Fibroblast of pulmonary artery (primary cell): ENCODE measurements at places on chromosomes 12 and 14.

DNA sequence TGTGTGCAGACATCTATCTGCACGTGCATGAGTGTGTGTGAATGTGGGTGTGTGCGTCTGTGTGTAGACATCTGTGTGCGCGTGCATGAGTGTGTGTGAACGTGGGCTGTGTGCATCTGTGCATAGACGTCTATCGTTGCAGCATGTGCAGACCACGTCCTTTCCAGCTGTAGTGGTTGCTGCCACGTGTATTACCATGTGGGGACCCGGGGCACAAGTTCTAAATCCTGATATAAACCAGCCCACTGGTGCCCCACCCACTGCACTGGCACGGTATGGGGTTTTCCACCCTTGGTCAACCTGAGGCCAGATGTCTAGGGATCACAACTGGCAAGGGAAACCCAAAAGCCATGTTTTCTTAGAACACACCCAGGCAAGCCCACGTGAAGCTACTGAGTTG, 197.0 kb downstream of the ANO2 start:
- no peak for DNase-seq

GRCh38 chr12:79006306-79006705, 141.7 kb downstream of the SYT1 start:
- DNase-seq: peak; percentile 28

DNA sequence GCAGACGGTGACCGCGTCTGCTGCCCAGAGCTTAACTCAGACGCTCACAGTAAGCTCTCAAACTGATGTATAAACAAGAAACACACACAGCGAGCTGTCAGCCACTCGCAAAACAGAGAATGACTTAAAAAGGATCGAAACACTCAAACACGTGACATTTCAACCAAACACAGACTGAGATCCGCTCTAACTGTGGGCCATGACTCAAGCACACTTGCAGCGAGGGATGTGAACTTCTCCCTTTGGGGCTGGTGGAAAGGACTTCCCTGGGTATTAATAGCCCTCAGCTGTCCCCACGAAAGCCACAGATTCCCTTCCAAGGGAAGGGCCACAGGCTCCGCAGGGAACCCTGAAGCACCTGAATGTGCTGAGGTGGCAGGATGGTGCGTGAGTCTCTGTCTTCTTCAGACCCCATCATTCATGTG, 29.1 kb downstream of the CCDC88C start:
- no peak for DNase-seq

DNA sequence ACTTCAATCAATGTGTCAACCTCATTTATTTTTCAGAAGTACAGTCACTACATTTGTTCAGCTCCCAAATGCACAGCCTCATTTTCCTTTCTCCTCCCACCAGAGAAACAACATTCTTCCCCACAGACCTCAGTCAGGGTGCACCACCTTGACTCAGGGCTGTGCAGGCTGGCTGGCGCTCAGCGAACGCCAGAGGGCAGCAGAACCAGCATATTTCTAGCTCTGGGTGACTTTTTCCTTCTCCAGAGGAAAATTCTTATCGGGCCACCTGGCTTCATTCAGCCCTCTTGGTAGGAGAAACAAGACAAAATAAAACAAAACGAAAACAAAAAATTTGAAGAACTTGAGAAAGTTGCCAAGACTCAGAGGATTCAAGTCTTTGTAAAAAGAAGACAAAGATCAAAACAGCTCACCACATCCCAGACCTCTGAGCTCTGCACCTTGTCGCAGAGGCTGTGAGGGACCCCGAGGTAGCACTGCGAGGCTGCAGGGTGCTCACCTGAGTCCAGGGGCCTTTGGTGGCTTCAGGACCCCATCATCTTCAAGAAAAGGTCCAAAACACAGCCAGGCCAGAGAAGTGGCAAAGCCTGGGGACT, 33.7 kb downstream of the PAH start:
- DNase-seq: peak; percentile 28

- no peak for DNase-seq
Observed at GRCh38 chr12:16258963-16259362, 18.5 kb downstream of the SLC15A5 start.

DNA sequence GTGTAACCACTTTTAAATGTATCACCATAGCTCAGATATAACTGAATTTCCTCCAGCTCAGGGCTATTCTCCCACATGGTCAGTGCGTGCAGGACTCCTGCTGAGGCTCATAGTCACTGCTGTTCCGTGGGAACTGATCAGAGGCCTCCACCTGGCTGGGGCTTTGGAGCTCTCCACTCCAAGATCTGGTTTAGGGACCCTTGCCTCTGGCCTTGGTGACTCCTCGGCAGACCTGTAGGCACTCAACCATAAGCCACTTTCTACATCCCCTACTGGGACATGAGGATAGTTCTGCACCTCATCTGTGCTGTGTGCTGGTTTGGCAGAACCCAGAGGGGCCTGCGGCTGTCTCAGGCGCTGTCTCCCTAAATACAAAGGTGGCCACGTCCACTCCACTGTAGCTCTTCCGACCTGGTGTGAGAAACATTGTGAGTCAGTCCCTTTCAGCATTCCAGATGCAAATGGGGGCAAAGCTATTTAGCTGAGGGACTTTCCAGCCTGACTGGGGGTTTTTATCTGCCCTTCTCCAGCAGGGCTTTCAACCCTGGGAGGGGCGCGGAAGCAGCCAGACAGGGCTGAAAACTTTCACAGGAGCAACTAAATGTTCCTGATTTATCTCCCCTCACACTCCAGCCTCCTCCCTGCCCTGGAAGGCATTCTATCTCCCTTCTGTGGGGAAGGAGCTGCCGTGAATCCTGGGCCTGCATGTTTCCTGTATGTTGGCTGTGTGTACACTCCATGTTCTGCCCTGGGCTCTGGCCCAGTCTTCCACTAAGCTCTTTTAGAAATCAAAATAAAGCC, 218.3 kb upstream of the DAAM1 start:
- DNase-seq: peak; percentile 41

DNA sequence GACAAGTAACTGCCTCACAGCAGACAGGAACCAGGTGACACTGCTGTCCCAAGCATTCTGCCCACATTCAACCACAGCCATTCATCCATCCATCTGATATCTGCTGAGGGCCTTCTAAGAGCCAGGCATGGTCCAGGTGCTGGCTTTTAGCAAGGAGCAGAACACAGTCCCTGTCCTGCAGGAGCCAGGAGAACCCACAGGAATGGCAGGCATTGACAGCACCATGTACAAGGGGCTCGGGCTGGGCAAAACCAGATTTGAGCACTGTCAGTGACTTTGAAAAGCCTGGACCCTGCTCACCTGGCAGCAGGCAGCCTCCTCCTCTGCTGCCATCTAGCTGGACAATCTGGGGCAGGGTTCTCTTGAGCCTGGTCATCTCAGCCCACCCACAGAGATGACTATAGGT, 137.0 kb downstream of the ZFP36L1 start:
- DNase-seq: no peak

- DNase-seq: peak; percentile 82
Observed at GRCh38 chr14:103808403-103809001, 38.9 kb downstream of the PPP1R13B start.

GRCh38 chr12:12436831-12437345, 80.0 kb downstream of the BORCS5 start:
- DNase-seq: no peak

DNA sequence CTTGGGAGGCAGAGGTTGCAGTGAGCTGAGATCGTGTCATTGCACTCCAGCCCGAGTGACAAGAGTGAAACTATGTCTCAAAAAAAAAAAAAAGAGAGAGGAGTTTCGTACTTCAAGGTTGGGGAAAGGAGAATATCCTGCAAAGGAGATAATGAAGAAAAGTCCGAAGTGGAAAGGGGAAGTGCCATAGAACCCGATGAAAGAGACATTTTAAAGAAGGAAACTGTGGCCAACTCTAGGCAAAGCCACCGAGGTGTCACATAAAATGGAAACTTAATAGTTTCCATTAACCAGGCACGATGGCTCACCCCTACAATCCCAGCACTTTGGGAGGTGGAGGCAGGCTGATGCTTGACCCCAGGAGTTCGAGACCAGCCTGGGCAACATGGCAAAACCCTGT, 15.0 kb upstream of the LTBP2 start:
- DNase-seq: no peak

DNA sequence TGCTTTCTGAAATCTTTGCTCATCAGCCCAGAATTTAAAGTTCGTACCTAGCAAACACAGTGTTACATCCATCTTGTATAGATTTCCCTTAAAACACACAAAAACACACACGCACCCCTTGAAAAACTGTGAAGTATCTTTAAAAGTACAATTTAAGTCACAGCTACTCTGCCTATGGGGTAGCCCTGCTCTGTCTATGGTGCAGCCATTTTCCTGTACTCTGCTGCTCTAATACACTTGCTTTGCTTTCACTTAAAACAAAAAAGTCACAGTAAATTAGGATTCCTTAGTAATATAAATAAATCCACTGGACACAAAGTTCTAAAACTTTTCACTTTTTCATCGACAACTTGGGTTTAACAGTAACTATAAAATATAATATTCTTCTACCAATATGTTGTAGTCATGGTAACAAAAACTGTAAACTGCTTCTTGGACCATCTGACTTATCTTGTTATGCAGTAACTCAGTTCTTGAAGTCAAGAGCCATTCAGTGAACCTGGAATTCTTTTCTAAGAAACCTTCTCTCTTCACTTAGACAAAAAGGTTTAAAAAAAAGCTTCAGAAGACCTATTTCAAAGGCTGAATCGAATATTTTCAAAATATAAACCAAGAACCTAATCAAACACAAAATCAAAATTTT, 63.5 kb downstream of the MED13L start:
- no peak for DNase-seq

- DNase-seq: peak; percentile 29
Observed at GRCh38 chr12:264269-264668, 1.6 kb upstream of the SLC6A13 start.

DNA sequence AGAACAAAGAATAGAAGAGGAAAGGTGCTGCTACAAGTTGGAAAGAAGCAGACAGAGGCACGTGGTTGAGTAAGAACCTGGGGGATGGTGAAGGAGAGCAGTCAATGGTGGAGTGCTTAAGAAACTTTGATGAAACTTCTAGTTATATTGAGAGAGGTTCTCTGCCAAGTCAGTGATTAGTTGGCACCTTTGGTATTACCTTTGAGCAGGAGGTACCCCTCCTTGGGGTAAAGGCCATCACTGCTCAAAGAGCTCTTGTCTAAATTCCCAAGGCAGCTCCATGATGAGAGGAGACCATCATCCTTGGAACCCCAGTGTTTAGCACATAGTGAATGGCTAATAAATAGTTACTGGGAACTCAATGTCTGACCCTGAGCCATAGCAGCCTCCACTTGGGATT, 1.7 kb upstream of the EGLN3 start:
- no peak for DNase-seq

DNA sequence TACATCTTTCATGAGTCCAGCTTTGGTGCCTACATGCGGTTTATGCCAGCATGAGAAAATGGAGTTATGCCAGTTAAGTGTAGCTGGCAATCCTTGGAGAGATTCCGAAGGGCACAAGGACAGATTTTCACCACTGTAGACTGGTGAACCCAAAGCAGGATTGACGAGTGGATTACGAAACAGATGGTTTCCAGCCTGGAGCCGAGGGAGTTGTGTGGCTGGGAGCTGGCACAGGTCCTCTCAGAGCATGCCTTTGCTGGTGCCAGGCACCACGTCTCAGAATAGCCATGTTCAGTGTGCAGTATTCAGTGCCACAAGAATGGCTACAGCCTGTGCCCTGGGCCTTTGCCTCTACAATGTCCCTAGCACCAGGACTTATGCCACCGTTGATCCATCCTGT, 13.2 kb downstream of the KCNH3 start:
- peak; percentile 22 for DNase-seq

DNA sequence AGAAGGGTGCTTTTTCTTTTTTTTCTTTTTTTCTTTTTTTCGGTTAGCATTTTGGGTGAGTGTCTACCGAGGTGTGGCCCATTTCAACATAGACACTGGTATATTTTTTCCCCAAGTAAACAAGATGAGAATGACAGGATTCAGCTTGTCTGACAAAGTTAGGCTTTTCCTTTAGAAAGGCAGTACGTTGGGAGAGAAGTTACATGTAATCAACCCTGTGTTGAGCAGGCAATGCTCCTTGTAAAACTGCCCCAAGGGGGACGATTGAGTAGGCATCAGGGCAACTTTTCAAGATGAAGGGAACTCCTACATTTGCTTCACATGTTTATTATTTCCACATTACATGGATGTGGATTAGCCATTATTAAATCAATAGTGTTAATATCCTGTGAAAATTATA, 1.7 kb downstream of the EMP1 start:
- DNase-seq: no peak

DNA sequence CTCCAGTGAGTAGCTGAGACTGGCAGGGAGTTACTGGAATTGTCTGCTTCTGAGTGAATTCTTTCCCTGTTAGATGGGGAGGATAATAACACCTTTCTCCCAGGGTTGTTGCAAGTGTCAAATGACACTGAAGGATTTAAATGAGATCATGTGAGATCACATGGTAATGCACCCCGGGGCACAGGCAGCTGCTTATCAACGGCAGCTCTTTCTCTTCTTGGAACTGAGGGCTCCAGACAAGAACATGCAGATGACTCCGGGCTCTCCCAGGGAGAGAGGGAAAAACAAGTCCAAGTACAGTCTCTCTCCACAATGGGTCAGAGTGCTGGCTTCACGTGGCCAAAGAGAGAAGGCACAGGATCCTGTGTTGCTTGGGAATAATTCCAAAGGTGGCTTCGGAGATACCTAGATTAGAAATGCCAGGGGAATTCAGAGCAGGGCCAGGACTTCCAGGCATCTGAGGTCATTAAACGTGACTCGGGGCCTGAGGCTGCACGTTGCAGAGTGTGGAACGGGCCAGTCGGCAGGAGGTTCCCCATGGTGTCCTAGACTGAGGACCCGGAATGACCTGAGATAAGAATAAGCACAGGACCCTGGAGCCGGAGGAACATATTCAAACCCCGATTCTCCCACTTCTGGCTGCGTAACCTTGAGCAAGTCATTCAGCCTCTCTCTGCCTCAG, 109.2 kb downstream of the PRMT8 start:
- no peak for DNase-seq
